WTC11 (cell line): ENCODE measurements at places on chromosomes 3 and 15.

- DNase-seq = no peak
Measured at GRCh38 chr3:71358243-71358642, 225.3 kb downstream of the FOXP1 start.

- DNase-seq = no peak
Measured at GRCh38 chr3:101602731-101603130, 28.8 kb downstream of the PCNP start.

- no peak for DNase-seq
Measured at GRCh38 chr15:76871930-76872329, 33.2 kb downstream of the SCAPER start.

DNA sequence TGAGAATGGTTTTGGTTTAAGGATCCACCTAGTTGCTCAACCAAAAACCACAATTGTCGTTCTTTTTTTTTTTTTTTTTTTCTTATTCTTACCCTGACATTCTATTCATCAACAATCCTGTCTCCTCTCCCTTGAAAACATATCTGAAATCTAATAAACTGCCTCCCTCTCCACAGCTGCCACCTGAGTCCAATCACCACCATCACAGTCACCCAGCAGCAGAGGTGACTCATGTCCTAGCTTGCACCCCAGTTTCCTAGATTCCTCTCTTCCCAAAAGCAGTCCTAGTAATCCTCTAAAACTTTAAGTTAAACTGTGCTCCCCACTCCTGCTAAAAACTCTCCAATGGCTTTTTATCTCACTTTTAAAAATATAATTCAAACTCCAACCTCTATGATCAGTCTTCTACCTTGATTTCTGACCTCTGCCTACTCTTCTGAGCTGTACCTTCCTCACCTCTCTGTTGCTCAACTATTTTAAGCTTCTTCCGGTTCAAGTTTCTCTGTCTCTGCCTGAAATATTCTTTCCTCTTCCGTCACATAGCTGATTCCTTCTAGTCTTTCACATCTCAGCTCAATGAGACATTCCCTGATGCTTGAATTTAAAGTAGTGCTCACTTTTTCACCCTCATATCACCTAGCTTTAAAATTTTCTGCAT lies 33.7 kb upstream of the RBMS3 start:
- no peak for DNase-seq

GRCh38 chr3:57160076-57160764 lies 4.9 kb downstream of the IL17RD start:
- no peak for DNase-seq

DNA sequence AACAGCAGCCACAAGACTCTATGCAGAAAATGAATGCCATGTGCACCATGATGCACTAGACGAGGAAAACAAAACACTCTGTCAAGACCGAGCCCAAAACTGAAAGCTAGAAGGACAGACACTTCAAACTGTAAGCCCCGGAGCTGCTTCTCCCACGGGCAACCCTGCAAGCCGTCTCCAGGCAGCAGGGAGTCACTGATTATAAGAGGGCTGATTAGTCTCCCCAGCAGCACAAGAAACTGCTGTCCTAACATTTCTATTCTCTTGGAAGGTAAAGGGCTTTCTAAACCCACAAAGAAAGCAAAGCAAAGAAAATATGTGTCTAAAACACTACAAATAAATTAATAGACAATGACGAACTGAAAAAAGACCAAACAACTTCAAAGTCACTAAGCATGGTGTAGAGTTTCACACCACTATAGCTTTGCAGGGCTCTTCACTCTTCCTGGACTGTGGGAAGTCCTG lies 15.5 kb downstream of the TBC1D2B start:
- DNase-seq = peak; percentile 7

DNA sequence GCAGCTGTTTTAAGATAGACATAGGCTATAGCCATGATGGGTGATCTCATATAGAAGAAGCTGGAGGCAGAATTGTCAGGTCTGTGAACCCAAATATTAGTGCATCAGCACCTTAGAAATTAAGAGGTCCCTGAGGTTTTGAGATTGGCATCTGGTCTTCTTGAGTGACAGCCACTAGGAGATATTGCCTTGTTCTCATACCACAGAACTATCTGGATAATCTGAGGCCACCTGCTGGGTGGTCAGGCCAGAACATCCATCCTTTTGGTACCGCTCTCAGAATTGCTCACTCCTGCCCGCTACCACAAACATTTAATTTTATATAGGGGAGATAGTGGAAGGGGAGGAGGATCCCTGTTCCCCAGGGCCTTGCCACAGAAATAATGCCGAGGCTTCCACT lies 210.6 kb upstream of the ZPLD1 start:
- no peak for DNase-seq

DNA sequence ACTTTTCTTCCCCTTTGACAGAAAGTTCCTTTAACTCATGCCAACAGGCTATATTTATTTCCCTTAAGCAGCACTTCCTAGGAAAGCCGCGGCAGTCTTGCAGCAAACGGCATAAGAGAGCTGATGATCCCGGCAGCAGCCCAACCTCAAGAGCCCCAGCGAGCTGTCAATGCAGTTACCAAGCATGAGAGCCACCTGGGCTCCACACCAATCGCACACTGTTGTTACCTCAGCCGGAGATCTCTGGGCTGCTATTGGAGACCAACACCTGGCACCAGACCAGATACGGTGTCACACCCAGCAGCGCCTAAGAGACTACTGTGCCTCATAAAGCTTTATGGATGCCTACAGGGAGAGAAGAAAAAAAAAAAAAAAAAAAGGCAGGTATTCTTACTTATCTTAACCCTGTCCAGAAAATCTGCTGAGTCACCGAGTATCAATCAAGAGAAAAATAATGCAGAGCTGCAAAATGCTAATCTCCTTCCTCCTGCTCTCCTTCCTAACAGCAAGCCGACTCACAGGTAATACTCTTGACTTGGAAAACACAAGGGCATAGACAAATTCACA lies 11.7 kb downstream of the ABCC5 start:
- DNase-seq = peak; percentile 25

- DNase-seq = no peak
Measured at GRCh38 chr3:26536955-26537354, 85.6 kb upstream of the LRRC3B start.

DNA sequence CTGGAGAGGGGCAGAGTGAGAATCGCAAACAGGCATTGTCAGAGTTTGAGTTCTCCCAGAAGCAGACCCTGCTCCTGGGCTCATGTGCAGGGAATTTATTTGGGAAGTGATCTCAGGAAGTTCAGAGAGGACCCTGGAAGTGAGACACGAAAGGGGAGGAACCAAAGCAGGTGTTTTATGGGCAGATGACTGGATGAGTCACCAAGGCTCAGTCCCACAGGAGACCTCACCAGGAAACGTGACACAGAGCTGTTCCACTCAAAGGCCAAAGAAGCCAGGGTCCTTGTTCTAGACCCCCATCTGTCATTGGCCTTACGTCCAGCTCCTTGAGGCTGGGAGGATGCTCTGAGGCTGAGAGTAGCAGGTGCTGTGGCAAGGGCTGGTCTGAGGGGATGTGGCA lies 43.4 kb upstream of the SEC22A start:
- DNase-seq = no peak

DNA sequence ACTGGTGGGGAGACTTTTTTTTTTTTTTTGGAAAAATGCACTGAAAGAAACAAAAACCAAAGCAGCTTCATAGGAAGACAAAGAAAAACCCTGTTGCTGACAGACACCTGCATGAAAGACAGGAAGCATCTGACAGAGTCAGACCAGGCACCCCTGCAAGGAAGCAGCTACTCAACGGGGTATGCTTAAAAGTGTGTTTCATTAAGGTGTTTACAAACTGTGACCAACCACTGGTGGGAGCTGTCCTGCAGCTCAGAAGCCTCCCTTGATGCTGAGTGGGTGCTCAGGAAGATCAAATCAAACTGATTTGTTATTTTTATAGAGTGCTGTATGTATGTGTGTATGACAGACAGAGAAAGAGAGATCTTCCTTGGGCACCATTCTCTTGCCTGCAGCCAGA lies 34.7 kb upstream of the AGBL1 start:
- DNase-seq = no peak

DNA sequence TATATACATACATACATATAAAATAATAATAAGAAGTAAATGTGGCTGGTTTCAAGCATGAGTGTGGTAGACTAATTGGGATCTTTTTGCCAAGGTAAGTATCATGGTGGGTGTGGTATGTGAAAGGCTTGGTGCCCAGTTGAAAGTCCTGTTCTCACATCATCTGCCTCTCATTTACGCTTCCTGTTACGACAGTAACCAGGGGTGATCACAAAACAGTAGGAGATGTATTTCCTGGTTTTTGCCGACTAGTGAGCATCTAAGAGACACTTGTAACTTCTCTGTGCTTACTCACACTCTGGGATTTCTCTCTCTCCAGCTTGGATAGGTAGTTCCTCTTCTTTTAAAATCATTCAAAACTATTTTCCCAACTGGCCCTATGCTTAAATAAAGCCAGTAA lies 1028.3 kb upstream of the NR2F2 start:
- no peak for DNase-seq

DNA sequence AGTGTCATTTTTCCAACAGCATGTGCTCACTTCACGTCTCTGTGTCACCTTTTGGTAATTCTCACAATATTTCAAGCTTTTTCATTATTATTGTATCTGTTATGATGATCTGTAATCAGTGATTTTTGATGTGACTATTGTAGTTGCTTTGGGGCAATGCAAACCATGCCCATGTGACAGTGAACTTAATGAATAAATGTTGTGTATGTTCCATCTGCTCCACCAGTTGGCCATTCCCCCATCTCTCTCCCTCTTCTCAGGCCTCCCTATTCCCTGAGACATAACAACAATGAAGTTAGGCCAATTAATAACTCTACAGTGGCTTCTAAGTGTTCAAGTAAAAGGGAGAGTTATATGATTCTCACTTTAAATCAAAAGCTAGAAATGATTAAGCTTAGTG lies 32.5 kb upstream of the TBC1D23 start:
- DNase-seq = no peak

DNA sequence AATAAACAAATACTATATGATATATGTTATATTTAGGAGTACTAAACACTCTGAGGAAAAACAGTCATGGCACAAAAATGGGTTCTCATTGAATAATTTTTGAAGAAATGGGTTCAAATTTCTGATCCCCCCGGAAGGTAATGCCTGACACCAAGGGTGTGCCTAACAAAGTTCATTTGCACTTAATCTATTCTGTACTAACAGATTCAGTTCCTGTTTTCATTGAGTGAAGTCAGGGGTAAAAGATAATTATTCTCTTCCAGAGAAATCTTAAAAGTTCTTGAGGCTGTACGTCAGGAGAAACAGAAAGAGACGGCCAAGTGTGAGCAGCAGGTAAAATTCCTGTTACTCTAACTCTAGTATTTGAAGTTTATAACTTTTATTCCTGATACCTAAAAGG lies 34.5 kb upstream of the TMEM42 start:
- DNase-seq = no peak

DNA sequence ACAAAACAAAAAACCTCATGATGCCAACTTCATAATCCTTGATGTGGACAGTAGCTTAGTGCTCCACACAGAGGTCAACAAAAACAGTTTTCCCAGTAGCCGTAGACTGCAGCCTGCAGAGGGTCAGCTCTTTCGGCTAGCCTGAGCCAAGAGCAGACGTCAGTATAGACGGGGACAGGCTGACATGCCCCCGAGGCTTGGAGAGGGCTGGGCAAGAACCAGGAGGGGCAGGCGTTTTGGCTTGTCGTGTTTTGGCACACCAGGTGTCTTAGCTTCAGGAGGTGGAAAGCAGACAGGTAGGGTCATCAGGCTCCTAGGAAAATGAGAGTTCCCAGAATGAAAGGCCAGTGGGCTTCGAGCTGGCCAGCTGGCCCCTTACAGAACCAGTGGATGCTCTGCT lies 21.8 kb downstream of the CAND2 start:
- DNase-seq = no peak

DNA sequence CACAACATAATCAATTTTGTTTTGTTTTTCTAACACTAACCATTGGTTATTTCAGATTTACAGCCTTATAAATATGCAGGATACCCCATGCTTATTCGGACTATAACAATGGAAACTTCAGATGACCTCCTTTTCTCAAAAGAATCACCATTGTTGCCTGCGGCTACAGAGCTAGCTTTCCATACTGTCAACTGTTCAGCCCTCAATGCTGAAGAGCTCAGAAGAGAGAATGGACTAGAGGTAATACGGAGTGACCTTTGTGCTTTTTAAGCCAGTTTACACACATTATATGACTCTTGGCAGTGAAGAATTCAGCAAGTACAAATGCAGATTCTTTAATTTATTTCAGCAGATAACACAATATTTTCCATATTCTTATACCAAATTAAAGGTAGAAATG lies 81.8 kb downstream of the DNAJC13 start:
- no peak for DNase-seq

- DNase-seq = no peak
Measured at GRCh38 chr3:71862371-71863140, 77.6 kb upstream of the PROK2 start.

GRCh38 chr3:58462829-58463180 lies 29.1 kb upstream of the KCTD6 start:
- peak; percentile 29 for DNase-seq

- no peak for DNase-seq
Measured at GRCh38 chr3:183227586-183227985, 25.5 kb upstream of the B3GNT5 start.

DNA sequence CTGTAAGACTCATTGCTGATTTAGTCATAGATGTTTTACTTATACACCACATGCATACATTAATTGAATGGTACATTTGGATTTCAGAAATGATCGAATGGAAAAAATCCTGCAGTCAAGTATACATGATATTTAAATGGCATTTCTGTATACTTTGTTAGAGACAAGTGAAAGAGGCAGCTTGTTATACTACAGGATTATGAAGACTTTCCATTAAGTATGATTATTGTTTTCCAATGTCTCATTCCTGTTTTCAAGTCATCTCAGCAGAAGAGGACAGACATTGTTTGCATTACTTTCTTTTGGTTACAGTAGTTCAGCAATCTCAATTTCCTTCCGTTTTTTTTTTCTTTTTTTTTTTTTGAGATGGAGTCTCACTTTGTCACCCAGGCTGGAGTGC lies 36.6 kb upstream of the DPPA4 start:
- no peak for DNase-seq

DNA sequence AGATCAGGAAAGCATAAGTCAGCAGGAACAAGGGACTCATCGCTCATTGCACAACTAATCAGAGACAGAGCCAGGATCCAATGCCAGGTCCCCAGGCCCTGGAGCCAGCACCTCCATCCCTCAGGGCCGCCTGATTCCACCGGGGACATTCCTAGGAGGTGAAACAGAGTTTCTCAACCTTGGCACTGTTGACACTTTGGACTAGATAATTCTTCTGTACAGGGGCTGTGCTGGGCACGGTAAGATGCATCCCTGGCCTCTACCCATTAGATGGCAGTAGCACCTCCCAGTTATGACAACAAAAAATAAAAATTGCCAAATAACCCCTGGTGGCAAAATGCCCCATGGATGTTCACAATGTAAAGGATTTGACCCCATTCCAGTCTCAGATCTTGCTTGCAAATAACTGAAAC lies 127.7 kb downstream of the MTHFS start:
- DNase-seq = no peak

GRCh38 chr3:45575386-45575923 lies 19.1 kb upstream of the LIMD1 start:
- DNase-seq = no peak

- peak; percentile 99 for DNase-seq
Measured at GRCh38 chr15:31326156-31326874, at the start of gene KLF13. TSS of gene KLF13 (plus strand) at chr15:31326835. CDS start at chr15:31327213, 378 bp downstream.
